ENCODE measurements at places on chromosomes 3 and 15. TPM values are rescaled to one million over a fixed set of nuclear protein-coding genes. Genes with fewer than 3 reads are reported as not detected.

Gene ZDHHC23
- 3.3 TPM for total RNA-seq

Gene DIPK2A
- total RNA-seq = 16.0 TPM

Gene ZNF80
- not detected for total RNA-seq

Gene AHSG
- not detected for total RNA-seq

Gene FHIT
- 0.23 TPM for total RNA-seq

Gene CAMK2N2
- 0.23 TPM for total RNA-seq

Gene CRYBG3
- 9.4 TPM for total RNA-seq

Gene SLC22A14
- 0.29 TPM for total RNA-seq

Gene LPCAT4
- 13.4 TPM for total RNA-seq

Gene CLSTN2
- total RNA-seq = not detected

Gene CD200R1
- total RNA-seq = 0.05 TPM

Gene HHLA2
- not detected for total RNA-seq

Gene DUOXA2
- total RNA-seq = not detected

Gene ECE2
- not detected for total RNA-seq

Gene SEC61A1
- total RNA-seq = 150 TPM

Gene EPHA3
- total RNA-seq = 25.6 TPM

Gene PTPN9
- total RNA-seq = 15.3 TPM

Gene KCNH8
- 0.79 TPM for total RNA-seq

Gene RIOX2
- 45.0 TPM for total RNA-seq

Gene ALCAM
- 17.3 TPM for total RNA-seq

Gene SLC2A2
- total RNA-seq = not detected

Gene SPTSSB
- not detected for total RNA-seq

Gene CEP19
- 0.64 TPM for total RNA-seq

Measured in A375 (cell line).